Hair follicular keratinocyte (primary cell): ENCODE measurements at places on chromosomes 16 and 17. TPM values are rescaled to one million over a fixed set of nuclear protein-coding genes. Genes with fewer than 3 reads are reported as not detected.

The NPIPB2 gene
- 3.2 and 6.6 TPM in 2 replicates for total RNA-seq

The KRTAP17-1 gene
- not detected in 2 replicates for total RNA-seq

The CCL14 gene
- total RNA-seq = not detected in 2 replicates

The ALOX15B gene
- total RNA-seq = 27.2 and 84.0 TPM in 2 replicates

The TOM1L2 gene
- total RNA-seq = 23.3 and 25.3 TPM in 2 replicates

The VTN gene
- not detected in 2 replicates for total RNA-seq

The HBA2 gene
- not detected in 2 replicates for total RNA-seq

The RUNDC3A gene
- total RNA-seq = 2.2 and 4.1 TPM in 2 replicates

The KRTAP4-5 gene
- total RNA-seq = not detected in 2 replicates

The USP32 gene
- total RNA-seq = 30.9 and 34.7 TPM in 2 replicates

The PMFBP1 gene
- 0.19 and 0.31 TPM in 2 replicates for total RNA-seq

The PSMC3IP gene
- total RNA-seq = 3.7 and 14.1 TPM in 2 replicates

The CCL1 gene
- not detected in 2 replicates for total RNA-seq

The PIRT gene
- total RNA-seq = not detected in 2 replicates

The CACNG5 gene
- not detected in 2 replicates for total RNA-seq

The TMEM238L gene
- total RNA-seq = not detected in 2 replicates

The HEATR9 gene
- total RNA-seq = not detected in 2 replicates

The CPHXL2 gene
- total RNA-seq = not detected in 2 replicates

The CA7 gene
- total RNA-seq = not detected in 2 replicates

The DRC3 gene
- 0.15 and 0.55 TPM in 2 replicates for total RNA-seq

The HSPB9 gene
- not detected in 2 replicates for total RNA-seq

The DNAAF1 gene
- not detected in 2 replicates for total RNA-seq

The CCL7 gene
- not detected in 2 replicates for total RNA-seq

The IL17C gene
- total RNA-seq = not detected in 2 replicates

The MAF gene
- total RNA-seq = 1.4 and 9.8 TPM in 2 replicates
